Fibroblast of skin of left quadriceps (primary cell): ENCODE measurements at places on chromosomes 11 and 22.

- DNase-seq, result no peak
Measured at GRCh38 chr22:40727070-40727963, 48.0 kb downstream of the MCHR1 start.

DNA sequence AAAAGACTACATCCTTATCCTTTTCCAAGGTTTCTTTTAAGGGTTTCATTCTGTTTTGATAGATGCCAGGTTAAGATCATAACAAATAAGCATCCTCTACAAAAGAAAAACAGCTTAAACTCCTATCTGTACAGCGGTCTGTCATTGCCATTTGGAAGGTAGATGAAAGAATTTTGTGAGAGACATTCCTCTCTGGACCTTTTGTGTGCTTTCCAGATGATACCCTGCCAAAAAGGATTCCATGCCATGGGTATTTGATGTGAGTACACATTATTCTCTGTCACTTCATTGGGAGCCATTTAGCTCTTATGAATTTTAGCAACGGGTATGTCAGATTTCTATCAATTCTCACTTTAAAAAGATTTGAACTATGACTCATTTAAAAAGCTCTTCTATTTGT, 153.7 kb downstream of the GRIA4 start:
- DNase-seq, result no peak

GRCh38 chr11:31118566-31118965, 251.0 kb downstream of the DCDC1 start:
- DNase-seq, result no peak

GRCh38 chr11:66639066-66639813, 737 bp downstream of the RBM4 start:
- DNase-seq, result no peak
